Left lung (tissue), 14 donors: ENCODE measurements at places on chromosomes 16 and 17.

DNA sequence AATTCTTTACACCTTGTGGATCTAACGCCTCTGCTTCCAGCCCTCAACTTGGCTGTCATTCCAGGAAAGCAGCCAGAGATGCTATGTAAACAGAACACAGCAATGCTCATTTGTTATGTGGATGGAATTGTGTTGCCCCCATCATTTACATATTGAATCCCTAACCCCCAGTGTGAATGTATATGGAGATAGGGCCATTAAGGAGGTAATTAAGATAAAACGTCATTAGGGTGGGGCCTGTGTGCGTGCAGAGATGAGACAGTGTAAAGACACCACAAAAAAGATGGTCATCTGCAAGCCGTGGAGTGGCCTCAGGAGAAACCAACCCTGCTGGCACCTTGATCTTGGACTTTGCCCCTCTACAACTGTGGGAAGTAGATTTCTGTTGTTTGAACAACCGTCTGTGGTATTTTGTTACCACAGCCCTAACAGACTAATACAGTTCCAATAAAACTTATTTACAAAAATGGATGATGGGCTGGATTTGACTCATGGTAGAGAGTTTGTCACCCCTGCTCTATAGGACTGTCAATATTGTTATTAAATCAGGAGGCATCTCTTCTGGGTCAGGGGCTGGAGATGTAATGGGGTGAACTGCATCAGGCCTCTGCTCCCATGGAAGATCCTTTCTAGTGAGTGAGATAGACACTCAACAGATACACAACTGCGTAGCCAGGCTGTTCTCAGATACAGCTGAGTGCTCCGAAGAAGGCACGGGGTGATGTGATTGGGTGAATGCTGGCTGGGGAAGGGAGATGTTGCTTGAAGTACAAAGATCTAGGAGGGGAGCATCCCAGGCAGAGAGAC, 339.0 kb downstream of the SNX29 start:
- no peaks in the 10 kb centered on the region for H3K36me3 ChIP-seq
- H3K4me1 ChIP-seq: no peaks in the 10 kb centered on the region
- DNase-seq: no peak
- H3K27ac ChIP-seq: no peak overlapping the region

DNA sequence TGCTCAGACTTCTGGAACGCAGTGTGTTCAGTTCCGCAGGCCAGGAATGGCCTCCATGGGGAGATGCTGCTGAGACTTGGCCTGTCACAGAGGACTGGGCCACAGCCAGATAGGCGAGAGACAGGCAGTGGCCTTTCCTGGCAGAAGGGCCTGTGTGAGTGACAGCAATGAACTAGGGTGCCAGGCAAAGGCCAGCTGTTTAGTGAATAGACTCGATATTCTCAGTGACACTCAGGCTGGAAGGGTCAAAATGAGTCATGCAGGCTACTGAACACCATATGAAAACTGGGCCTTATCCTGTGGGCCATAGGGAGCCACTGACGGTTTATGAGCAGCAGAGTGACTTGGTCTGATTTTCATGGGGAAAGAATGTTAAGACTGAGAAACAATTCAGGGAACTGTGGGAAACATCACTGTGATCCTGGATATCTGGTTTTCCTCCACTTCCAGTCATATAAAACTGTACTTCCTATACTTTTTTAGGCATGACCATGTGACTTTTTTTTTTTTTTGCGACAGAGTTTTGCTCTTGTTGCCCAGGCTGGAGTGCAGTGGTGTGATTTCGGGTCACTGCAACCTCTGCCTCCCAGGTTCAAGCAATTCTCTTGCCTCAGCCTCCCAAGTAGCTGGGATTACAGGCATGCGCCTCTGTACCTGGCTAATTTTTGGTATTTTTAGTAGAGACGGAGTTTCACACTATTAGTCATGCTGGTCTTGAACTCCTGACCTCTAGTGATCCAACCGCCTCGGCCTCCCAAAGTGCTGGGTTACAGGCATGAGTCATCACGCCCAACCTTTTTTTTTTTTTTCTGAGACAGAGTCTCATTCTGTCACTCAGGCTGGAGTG, 5.2 kb upstream of the NUBP1 start:
- DNase-seq: no peak
- H3K27me3 ChIP-seq: no peaks in the 10 kb centered on the region
- H3K27ac ChIP-seq: peak overlapping the region; percentile 51

DNA sequence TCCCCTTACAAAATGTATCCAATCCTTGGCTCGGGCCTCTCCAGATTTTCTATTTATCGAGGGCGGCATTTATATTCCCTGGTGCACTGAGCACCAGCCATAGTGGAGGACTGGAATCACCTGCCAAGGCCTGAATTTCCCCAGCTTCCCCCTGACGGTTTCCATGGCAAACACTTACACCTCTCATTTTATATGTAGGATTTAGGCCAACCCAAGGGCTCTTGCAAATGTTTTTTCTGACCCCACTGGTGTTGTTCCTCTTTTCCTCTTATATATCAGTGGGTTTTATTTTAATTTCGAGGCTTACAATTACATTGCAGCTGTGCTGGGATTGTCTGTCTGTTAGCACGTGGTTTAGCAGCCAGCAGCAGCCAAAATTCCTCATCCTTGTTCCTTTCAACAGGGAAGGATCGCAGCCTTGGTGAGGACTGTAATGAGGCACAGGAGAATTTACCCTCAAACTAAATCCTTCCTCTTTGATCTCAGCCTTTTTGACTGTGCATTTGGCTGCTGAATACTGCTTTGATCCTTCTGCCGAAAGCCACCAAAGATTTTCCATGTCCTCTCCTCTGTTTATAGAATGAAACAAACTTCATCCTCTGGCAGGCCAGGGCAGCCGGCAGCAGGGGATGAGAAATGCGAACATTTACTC, 26.5 kb upstream of the CES5A start:
- no peaks in the 10 kb centered on the region for H3K4me1 ChIP-seq
- no peaks in the 10 kb centered on the region for H3K36me3 ChIP-seq
- H3K27ac ChIP-seq: no peak overlapping the region
- no peak overlapping the region for H3K4me3 ChIP-seq

GRCh38 chr16:29900102-29900887, at the start of gene ASPHD1:
ASPHD1 (plus strand) TSS chr16:29900488; CDS start chr16:29900972, 484 bp downstream.
- H3K27me3 ChIP-seq: peaks cover 67% of the 10 kb centered on the region
- peak within 1 kb of the TSS; percentile 63 for H3K4me3 ChIP-seq
- H3K27ac ChIP-seq: no peak within 1 kb of the TSS
- no peaks in the 10 kb centered on the region for H3K36me3 ChIP-seq

GRCh38 chr16:87602001-87602775, at the start of gene JPH3:
JPH3 (plus strand) TSS chr16:87602508; CDS start chr16:87603147, 639 bp downstream.
- peaks cover 43% of the 10 kb centered on the region for H3K27me3 ChIP-seq
- H3K4me3 ChIP-seq: no peak within 1 kb of the TSS
- H3K4me1 ChIP-seq: peaks cover 7% of the 10 kb centered on the region
- no peak within 1 kb of the TSS for H3K27ac ChIP-seq

DNA sequence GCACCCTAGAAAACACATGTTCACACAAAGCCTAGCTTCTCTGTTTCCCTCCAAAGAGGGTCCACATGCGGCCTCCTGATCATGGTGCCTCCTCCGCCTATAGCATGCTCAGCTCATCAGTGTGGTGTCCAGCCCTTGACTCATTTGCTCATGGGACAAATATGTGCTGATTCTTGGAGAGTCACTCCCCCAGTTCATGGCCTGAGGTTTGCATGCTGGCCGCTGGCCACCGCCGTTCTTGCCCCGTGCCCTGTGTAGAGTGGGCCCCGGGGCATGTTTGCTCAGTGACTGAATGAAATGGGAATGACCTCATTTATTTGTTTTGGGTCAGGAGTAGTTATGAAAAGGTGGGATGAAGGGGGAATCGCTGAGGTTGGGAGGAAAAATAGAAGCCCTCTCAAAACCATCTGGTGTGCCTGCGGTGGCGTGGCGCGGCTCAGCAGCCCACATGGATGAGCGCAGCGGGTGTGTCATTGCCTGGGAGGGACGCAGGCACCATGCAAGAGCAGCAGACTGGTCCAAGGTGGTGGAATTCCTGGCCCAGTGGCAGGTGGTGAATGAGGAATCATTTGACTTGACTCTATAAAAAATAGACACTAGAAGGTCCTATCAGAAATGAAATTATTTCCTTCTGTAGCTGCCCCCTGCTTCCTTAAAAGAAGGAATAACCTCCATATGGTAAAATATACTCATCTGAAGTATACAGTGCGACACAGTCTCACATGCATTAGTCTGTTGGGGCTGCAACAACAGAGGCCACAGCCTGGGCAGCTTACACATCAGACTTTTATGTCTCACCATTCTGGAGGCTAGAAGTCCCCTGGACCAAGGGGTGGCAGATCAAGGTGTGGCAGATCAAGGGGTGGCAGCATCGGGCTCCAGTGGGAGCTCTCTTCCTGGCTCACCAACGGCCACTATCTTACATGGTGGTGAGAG, 31.7 kb downstream of the CRISPLD2 start:
- H3K4me3 ChIP-seq: no peak overlapping the region
- no peaks in the 10 kb centered on the region for H3K27me3 ChIP-seq
- H3K36me3 ChIP-seq: peaks cover 76% of the 10 kb centered on the region
- DNase-seq: peak; percentile 68

- peaks cover 4% of the 10 kb centered on the region for H3K4me1 ChIP-seq
- H3K27me3 ChIP-seq: peaks cover 15% of the 10 kb centered on the region
- H3K4me3 ChIP-seq: peak within 1 kb of the TSS; percentile 49
- no peaks in the 10 kb centered on the region for H3K36me3 ChIP-seq
Measured at GRCh38 chr17:6556121-6557039, at the start of gene PITPNM3. PITPNM3 (minus strand) TSS chr17:6556555; CDS start chr17:6556406, 149 bp downstream.

DNA sequence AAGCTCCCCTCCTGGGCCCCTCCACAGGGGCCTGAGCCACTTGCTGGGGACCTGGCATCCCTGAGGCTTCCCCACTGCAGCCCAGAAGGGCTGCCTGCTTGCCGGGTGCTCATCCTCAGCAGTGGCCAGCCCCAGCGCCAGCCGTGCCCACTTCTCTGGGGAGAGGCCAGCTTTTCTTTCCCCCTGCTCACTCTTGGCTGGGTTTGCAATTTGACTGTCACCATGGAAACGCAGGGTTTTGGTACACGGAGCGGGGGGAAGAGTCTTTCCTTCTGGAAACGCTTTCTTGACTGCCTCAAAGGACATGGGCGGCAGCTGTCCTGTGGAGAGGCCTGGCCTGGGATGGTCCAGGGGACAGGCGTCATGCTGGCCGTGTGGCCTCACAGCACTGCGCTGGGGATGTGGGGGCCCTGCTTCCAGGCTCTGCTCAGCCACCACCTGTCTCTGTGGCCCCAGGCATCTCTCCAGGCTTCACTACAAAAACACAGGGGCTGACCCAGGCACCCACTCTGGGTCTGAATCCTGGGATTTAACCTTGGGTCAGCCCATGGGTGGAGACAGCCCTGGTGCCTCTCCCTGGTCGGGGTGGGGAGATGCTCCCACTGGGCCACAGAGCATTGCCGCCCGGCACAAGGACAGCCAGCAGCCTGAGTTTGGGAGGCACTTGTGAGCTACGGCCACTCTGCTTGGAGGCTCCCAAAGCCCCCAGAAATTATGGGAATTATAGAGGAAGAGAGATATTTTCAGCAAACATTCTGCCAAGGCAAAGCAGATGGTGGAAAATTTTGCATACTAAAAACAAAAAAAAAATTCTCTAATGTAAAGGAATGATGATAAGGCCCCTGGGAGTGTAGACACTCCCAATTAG, 45.9 kb upstream of the DOC2B start:
- H3K27ac ChIP-seq: no peak overlapping the region
- H3K27me3 ChIP-seq: no peaks in the 10 kb centered on the region
- peaks cover 7% of the 10 kb centered on the region for H3K4me1 ChIP-seq
- H3K36me3 ChIP-seq: no peaks in the 10 kb centered on the region
- DNase-seq: peak; percentile 8

DNA sequence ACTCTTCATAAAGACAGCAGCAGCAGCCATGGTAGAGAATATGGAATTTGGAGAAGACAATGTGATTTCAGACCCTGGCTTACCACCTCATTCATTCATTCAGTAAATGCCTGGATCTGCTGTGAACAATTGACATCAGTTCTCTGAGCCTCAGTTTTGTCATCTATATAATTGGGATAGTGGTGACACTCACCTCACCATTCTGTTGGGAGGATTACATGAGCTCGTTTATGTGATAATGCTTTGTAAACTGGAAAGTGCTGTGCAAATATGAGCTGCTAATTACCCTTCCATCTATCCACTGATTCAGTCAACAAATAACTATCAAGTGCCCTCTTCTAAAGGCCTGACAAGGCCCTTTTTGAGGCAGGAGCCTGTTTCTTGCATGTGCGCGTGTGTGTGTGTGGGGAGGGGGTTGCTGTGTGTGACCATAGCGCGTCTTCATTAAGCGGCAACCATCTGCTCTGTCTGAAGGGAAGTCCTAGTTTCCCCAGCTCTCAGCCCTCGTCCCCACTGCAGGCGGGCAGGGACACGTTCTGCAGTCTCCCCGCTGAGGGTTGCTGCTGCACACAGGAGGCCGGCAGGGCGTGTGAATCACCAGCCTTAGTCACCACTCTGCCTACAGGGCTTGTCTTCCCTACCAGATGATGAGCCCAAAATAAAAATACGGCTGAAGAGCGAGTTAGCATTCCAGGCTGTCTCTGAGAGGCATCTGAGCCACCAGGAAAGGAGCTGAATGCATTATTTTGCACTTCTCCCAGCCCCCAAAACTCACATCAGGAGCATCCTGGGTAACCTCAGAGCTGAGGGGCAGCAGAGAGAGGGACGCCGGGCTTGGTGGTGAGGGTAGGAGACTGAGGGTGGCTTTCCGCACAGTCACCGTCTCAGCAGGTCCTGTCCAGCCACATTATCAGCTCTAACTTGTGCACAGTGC, 19.9 kb downstream of the ARL4D start:
- no peak overlapping the region for H3K4me3 ChIP-seq
- H3K27me3 ChIP-seq: no peaks in the 10 kb centered on the region
- H3K4me1 ChIP-seq: peaks cover 9% of the 10 kb centered on the region

GRCh38 chr16:67672739-67673662, 6.4 kb downstream of the C16orf86 start:
- peak; percentile 81 for DNase-seq
- H3K4me1 ChIP-seq: peaks cover 62% of the 10 kb centered on the region
- peak overlapping the region; percentile 86 for H3K27ac ChIP-seq
- H3K27me3 ChIP-seq: no peaks in the 10 kb centered on the region
- H3K36me3 ChIP-seq: no peaks in the 10 kb centered on the region

- H3K4me3 ChIP-seq: no peak overlapping the region
- peaks cover 17% of the 10 kb centered on the region for H3K4me1 ChIP-seq
- H3K36me3 ChIP-seq: no peaks in the 10 kb centered on the region
- H3K27ac ChIP-seq: no peak overlapping the region
Measured at GRCh38 chr17:4696437-4696805, 7.5 kb downstream of the PELP1 start.

DNA sequence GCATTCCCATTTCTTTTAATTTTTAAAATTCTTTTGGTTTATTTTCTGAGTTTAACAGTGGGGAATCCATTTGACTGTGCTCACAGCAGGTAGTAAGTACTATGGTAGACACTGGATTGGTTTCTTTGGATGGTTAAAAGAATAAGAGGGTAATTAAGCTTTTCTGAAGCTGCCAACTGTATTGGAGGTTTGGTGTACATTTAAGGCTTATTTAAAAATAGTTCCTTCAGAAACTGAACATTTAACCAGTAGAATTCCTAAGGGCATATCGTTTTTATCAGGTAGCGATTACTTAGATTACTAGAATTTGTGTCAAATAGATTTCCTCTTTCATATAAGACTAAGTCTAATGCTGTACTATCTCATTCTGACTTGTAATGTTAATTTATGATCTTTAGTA, 162.4 kb downstream of the PPM1E start:
- no peak overlapping the region for H3K4me3 ChIP-seq
- H3K36me3 ChIP-seq: no peaks in the 10 kb centered on the region
- no peak overlapping the region for H3K27ac ChIP-seq
- H3K4me1 ChIP-seq: peaks cover 3% of the 10 kb centered on the region
